Left lung (tissue), 14 donors: ENCODE measurements at places on chromosomes 13 and 19. TPM values are rescaled to one million over a fixed set of nuclear protein-coding genes. Genes with fewer than 3 reads are reported as not detected.

DNA sequence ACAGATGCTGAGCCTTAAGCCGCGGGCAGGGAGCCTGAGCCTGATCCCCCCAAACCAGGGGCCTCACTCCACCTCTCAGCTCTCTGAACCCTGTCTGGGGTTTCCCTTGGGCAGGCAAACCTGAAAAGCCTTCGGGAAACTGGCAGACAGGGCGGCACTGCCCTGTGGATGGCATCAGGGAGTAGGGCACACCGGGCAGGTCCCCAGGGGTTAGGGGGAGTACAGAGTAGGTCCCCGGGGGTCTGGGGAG, 9.7 kb downstream of the MKNK2 start:
- peaks cover 27% of the 10 kb centered on the region for H3K4me1 ChIP-seq
- peak overlapping the region; percentile 86 for H3K27ac ChIP-seq
- H3K36me3 ChIP-seq, result peaks cover 88% of the 10 kb centered on the region
- DNase-seq, result no peak
- H3K27me3 ChIP-seq, result no peaks in the 10 kb centered on the region

The CPAMD8 gene
- 79.9 TPM for polyA plus RNA-seq

The B9D2 gene
- 6.6 TPM for polyA plus RNA-seq

DNA sequence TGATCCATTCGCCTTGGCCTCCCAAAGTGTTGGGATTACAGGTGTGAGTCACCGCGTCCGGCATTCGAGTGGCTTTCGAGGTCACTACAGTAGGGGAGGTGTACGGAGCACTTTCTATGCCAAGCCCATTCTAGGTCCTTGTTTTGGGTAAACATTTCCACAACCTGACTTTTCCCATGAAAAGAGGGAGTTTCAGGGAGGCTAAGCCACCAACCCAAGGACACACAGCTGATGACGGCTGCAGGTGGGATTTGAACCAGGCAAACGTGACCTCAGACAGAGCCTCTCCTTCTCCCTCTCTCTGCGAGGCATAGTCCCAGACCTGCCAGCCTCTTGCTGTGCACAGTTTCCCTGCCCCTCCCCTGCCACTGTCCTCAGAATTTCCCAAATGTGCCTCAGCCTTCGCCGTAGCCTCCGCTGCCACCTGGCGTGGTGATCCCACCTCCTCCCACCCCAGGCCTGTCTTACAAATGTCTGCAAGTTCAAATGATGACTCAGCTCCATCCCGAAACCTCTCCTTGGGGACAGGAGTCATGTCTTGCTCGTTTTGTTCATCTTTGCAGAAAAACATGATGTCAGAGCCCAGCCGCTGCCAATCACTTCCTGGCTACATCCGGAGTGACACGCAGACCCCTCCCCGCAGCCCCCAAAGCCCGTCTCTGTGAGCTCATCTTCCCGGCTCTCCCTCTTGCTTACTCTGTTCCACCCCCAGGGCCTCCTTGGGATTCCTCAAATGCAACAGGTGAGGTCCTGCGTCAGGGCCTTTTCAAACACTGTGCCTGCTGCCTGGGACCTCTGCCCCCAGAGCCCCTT, 6.6 kb upstream of the GADD45B start:
- no peaks in the 10 kb centered on the region for H3K4me1 ChIP-seq
- no peaks in the 10 kb centered on the region for H3K36me3 ChIP-seq
- no peak overlapping the region for H3K27ac ChIP-seq
- no peak overlapping the region for H3K4me3 ChIP-seq
- no peak for DNase-seq
- H3K27me3 ChIP-seq, result no peaks in the 10 kb centered on the region

DNA sequence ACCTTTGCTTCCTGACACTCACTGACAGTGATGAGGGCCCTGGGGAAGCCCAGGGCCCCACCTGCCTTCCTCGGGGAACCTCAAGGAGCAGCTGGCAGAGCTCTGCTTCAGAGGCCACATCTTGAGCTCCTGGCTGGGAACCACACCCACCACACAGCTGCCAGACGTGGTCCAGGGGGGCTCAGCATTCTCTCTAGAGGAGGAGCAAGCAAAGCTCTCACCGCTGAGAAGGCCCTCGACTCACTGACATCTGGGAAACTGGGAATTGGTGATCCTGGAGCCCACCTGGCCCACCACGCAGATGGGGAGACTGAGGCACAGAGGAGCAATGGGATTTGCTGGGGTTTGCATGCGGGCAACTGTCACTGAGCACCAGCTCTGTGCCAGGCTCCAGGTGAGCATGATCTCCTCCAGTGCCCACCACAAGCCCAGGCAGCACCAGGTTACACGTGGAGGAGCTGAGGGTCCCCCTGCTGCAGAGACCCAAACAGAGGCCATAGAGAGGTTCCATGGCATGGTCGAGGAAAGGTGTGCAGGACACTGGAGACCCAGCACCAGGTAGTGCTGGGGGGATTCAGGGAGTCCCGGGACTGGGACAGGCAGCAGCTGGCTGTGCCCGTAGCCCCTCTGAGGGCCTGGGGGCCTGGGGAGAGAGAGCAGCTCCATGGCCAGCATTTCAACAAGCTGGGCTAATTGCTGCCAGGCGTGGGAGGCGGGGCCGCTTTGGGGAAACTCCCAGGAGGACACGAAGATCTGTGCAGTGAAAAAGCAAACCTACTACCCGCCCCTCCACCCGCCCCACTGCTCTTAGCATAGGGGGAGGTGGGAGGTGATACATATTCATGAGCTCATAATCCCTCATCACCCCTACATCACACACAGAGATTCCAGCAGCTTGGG, 33.4 kb downstream of the PEPD start:
- no peaks in the 10 kb centered on the region for H3K27me3 ChIP-seq
- H3K4me1 ChIP-seq, result no peaks in the 10 kb centered on the region
- DNase-seq, result no peak
- no peak overlapping the region for H3K27ac ChIP-seq
- peaks cover 28% of the 10 kb centered on the region for H3K36me3 ChIP-seq
